ENCODE measurements at places on chromosomes 7 and 10.
A peak's percentile ranks its signal among the peaks of the same experiment; 100 is the strongest.

GRCh38 chr7:15234431-15234830 lies 327.4 kb downstream of the AGMO start:
- no peak for DNase-seq

DNA sequence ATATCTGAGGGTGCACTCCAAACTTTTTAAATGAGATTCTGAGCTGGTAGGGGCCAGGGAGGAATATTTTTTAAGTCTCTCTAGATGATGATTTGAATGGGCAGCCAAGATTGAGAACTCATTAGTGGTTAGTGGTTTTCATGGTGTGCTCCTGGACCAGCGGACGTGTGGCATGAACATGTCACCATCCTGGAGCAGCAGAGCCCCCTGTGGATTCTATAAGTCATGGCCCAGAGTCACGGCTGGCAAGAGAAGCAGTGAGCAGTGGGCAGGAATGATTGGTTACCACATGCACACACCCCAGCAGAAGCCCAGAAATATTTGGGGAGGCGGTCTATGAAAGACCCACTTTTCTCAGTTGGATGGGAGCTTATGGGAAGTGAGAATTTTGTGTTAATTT lies 21.2 kb upstream of the UCN3 start:
- no peak for DNase-seq

GRCh38 chr7:54680377-54681005 lies 78.5 kb downstream of the SEC61G start:
- DNase-seq, result no peak

GRCh38 chr10:24465891-24466818 lies 257.2 kb downstream of the KIAA1217 start:
- peak; percentile 61 for DNase-seq

DNA sequence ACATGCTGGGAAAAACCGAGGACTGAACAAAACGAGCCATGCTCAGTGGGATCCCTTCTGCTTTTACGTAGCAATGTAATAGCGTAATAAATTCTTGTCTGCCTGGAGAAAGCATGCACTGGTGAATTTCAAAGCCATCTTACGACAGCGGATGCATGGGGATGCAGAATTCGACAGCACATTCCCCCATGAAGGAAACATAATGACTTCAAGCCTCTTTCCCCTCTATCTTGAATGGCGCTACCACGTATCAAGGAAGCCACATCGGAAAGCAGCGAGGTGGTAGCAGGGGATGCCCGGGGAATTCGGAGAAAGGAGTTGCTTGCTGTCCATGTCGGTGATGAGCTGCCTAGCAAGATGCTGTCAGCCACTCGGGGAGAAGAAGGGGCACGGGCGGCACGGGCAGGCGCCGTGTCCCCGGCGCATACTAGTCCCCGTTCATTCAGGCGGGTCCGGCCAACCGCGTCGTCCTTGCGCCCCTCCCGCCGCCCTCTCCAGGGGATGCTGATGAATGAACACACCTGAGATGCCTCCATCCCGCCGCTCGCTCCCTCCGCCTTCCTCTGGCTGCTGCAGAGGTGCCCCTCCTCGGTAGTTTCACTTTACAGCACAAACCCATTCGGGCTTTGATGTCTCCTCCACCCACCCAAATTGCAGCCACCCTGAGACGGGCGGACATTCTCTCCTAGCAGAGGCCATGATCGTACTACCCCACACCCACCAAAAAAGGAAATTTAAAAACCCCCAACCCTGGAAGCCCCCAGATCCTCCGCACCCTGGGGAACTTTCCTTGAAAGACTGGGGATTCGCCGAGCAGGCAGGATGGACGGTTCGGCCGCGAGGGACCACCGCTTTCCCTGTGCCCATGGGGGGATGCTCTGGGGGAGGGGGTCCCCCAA lies 644 bp downstream of the SORBS1 start:
- peak; percentile 26 for DNase-seq

GRCh38 chr10:98309366-98310355 lies 41.7 kb upstream of the LOXL4 start:
- DNase-seq, result peak; percentile 31

DNA sequence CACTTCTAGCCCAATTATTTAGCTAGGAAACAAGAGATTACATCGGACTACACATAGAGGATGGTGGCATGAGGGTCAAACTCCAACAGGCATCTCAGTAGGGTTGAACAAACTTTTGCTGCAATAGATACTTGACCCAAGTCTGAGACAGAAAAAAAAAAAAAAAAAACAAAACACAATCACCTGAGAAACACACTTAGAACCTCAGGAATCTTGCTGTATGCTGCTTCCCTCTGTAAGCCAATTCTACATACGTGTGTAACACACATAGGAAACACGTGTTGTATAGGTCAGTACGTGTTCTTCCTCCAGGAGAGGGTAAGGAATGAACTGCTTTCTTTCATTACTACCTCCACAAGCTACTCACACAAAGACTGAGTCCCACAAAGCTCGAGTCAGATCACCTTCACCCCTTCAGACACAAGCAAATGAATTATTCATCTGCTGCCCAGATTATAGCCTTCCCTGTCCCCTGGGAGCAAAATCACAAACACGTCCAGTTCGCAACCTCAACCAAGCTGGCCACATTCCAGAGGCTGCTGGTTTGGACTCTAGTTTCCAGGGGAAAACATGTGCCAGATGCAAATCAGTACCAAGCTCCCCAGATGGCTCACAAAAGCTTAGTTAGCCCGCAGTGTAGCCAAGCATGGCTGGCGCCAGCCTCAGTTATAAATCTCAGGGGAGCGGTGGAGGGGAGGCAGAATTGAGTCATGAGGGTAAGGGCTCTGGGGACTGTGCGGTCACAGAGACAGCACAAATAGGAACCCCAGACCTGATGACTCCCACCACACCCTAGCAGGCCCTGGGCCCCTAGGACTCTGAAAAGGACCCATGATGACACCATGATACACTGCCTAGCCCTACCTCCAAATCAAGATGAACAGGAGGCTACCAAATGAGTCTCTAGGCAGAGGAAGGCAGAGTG lies 15.1 kb downstream of the PSAP start:
- DNase-seq, result peak; percentile 44

GRCh38 chr7:1931256-1931950 lies 261.3 kb downstream of the ELFN1 start:
- no peak for DNase-seq

- DNase-seq, result no peak
Observed at GRCh38 chr7:24896031-24896501, 83.9 kb downstream of the OSBPL3 start.

GRCh38 chr10:47358457-47358856 lies 10.3 kb downstream of the RBP3 start:
- no peak for DNase-seq

GRCh38 chr10:47290338-47290737 lies 9.7 kb upstream of the GDF10 start:
- no peak for DNase-seq

DNA sequence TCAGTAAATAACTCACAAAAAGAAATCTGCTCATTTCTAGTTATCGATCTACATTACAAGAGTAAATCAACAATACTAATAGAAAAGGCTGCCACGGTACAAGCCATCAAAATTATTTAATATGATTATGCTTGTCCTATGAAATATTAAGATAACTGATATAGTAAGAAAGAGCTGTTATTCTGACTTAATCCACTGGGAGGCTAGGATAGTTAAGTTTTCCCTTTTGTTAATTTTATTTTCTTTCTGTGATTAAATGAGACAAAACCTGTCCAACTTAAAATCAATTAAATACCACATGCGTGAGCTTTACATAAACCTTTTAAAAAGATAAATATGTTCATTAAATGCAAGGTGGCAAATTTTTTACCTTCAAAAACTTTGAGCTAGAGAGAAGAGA lies 114.8 kb downstream of the LMBR1 start:
- DNase-seq, result no peak

GRCh38 chr7:95525503-95525902 lies 39.8 kb downstream of the ASB4 start:
- no peak for DNase-seq

GRCh38 chr10:119030421-119031250 lies 1.1 kb downstream of the NANOS1 start:
- DNase-seq, result peak; percentile 48

GRCh38 chr10:662686-663465 lies 26.6 kb downstream of the DIP2C start:
- no peak for DNase-seq

DNA sequence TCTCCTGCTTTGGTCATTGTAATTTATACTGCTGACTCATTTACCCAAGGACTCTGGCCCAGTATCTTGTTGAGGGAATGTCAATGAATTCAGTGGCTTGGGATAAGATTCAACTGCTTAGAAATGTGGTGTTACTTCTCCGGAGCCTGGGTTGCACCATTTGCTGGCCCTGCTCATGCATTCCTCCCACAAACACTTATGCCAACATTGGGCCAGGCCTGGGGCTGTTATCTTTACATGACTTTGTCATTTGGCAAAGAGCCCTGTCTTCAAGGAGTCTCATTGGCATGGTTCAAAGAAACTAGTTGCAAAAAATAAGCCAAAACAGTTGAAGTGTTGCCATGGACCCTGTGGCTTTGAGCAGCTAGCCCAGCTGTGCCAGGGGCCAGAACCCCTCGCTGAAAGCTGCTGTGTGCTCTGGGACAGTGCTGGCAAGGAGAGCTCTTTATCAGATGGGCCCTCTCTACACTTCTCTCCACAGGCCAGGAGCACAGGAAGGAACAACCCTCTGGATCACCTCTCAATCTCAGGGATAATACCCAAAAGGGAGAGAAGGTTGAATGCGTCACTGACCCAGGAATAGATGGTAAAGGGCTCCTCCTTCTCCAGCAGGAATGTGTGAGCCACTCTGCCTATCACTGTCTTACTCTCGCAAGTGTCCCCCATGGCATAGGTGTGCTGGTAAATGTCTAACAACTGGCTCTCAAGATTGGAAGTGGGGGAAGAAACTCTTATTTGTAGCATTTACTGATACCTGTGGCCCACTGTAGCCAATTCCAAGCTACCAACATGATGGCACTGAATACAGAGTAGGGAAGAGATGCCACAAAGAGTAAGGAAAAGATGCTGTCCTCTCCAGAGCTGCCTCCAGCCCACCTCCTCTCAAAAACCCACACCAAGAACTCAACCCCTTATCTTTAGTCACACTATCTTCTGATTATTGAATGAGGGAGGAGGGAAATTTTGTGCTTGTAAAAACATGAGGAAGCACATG lies 23.5 kb upstream of the PDE1C start:
- no peak for DNase-seq

GRCh38 chr10:4685904-4686643 lies 139.9 kb upstream of the AKR1E2 start:
- no peak for DNase-seq

GRCh38 chr7:95155965-95156364 lies 168.4 kb downstream of the PON1 start:
- DNase-seq, result no peak

GRCh38 chr10:1376384-1376945 lies 320.3 kb downstream of the WDR37 start:
- no peak for DNase-seq

- peak; percentile 22 for DNase-seq
Observed at GRCh38 chr7:33836797-33837355, 68.5 kb upstream of the BMPER start.

- no peak for DNase-seq
Observed at GRCh38 chr10:44186150-44186549, 198.7 kb downstream of the CXCL12 start.

- no peak for DNase-seq
Observed at GRCh38 chr7:77565917-77566316, 28.8 kb downstream of the PTPN12 start.

DNA sequence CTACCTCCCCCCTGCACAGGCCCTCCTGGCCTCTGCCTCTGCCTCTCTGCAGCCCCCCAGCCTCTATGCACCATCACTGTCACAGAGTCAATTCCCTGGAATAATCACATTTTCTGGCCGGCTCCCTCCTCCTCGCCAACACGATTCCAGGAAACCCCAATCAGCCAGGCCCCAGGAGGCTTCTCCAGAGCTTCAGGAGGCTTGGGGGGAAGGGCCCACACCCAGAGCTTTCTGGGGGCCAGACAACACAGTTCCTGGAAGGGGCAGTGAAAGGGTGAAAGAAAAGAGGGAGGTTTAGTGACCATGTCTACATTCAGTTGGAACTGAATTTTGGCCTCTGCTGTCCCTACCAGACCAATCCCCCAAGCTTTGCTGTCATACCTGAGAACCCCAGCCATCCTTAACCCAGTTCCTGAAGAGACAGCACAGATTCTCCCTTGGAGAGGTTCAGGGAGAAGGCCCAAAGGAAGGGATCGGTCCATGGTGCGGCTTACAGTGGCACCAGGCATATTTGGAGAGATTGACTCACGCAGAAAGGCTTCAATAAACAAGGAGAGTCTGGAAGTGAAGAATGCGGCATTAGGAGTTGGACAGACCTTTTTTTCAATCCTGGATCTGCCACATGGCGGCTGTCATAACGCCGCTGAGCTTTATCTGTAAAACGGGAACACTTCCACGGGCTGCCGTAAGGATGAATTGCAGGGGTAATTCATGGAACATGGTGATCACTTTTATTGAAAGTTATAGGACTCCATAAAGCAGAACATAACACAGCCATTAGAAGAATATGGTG lies 89.0 kb downstream of the NEURL1 start:
- DNase-seq, result no peak

GRCh38 chr7:37719077-37719476 lies 35.5 kb downstream of the GPR141 start:
- no peak for DNase-seq

DNA sequence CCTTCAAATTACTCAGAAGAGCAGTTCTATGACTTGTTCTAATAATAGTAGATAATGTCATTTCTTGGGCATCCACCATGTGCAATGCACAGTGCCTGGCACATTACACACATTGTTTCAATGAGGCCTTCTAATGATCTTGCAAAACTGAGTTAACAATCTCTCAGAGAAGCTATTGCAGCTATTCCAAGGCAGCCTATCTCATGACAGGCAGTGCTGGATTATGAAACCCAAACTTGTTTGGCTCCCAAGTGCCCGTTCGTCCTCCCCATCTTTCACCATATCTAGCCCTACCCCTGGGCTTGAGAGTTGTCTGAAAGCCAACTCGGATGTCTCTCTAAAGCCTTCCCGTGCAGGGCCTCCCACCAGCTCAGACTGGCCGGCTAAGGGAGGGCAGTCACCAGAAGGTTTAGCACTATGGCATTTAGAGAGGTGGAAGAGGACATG lies 405.1 kb downstream of the PLXNA4 start:
- DNase-seq, result no peak

Data from activated naive CD8-positive, alpha-beta T cell treated with anti-CD3 and anti-CD28 coated beads, Interleukin-2, amount 50 U/mL, for 24 hours (primary cell).